ENCODE measurements at places on chromosomes 11 and 22.
A peak's percentile ranks its signal among the peaks of the same experiment; 100 is the strongest.

- DNase-seq = no peak
These were observed 571 bp downstream of the FAR1 start for GRCh38 chr11:13668957-13669521.

- no peak for DNase-seq
These were observed 534.3 kb upstream of the LARGE1 start for GRCh38 chr22:34454598-34454997.

- DNase-seq = peak; percentile 95
These were observed 2.3 kb downstream of the CASTOR1 start for GRCh38 chr22:30286813-30287647.

- DNase-seq = no peak
These were observed 5.9 kb upstream of the ETS1 start for GRCh38 chr11:128593281-128593680.

GRCh38 chr22:31210556-31211421 is 1.3 kb upstream of the LIMK2 start:
- DNase-seq = no peak

- DNase-seq = no peak
These were observed 13.5 kb downstream of the CD59 start for GRCh38 chr11:33722590-33723234.

- no peak for DNase-seq
These were observed 46.8 kb downstream of the PGR start for GRCh38 chr11:101082813-101083212.

- no peak for DNase-seq
These were observed 94.8 kb downstream of the FEZ1 start for GRCh38 chr11:125401235-125401634.

DNA sequence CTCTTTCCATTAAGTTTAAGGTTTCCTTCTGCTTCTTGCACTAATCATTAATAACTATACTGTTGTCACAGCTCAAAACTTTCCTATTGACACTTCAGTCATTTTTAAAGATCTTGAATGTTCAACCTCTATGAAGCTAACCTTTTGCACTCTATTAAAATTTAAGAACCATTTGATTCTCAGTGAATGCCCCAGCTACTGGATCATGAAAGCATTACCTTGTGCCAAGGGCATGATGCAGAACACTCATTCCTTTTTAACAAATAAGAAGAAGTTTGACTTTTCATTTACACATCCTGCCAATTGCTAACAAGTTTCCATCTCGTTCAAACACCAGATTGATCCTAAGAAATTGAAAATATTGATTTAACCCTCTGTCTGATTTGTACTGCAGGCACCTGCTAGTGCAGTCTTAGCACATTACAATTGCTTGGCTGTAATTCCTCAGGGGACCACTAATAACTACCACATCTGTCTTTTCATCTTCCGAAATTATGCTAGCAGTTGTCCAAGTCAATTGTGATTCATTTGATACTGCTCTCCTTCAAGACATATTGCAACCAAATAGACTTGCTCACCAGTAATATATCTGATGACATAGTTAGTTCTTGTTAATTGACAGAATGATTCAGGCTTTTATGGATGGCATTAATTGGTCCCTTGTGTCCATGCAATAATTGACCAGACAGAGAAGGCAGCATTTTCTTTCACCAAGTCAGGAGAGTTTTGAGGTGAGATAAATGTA is 158.4 kb downstream of the TEAD1 start:
- DNase-seq = no peak

DNA sequence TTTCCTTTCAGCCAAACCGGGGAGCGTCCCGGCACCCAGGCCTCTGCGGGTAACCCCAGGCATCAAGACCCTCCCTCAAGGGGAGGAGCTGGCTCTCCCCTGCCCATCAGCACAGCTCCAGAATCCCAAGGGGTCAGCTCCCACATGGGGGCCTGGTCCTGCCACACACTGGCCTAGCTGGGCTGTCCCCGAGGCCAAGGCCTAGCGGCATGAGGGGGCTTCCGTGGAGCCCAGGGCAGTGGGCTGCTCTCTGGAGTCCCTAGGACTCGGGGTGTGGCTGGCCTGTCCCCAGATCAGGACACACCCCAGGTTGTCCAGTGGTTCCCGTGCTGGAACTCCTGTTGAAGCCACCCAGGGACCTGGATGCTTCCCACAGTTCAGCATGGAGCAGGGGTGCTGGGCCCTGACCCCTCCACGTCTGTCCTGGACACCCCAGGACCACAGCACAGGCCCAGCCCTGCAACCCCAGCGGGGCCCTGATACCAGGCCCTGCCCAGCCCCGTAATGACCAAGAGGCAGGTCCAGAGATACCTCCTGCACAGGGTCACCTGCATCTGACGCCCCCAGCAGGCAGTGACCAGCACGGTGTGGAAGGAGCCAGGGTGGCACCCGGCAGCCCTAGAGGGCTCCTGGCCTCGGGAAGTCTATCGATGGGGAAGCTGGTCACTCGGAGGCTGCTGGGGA is 5.5 kb downstream of the HRAS start:
- DNase-seq = no peak

DNA sequence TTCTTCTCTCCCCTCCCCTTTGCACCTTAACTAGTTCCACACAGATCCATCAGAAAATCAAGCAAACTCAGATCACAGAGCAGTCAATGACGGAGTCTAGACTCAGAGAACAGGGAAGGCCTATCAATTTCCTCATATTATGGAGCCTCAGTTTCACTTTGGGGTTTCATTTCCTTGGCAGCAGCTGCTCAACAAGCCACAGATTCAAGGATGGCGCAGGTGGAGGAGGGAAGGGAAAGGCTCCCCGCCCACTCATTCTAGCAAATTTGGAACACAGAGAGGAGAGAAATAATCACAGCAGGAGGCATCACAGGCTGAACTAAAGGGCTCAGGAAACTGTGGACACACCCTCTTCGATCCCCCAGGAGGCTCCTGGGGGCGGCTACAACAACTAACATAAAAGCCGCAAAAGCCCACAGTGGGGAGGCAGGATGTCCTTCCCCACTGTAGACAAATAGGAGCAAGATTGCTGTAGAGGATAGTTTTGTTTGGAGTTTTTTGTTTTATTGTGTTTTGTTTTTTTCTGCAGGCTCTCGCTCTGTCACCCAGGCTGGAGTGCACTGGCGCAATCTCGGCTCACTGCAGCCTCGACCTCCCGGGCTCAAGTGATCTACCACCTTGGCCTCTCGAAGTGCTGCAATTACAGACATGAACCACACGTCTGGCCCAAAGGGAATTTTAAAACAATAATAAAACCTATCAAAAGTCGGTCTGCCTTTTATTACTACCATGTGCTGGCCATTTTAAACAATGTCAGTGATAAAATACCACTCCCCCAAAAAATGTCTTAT is 3.4 kb downstream of the PLAAT3 start:
- DNase-seq = no peak

- no peak for DNase-seq
These were observed 83.9 kb downstream of the OR5AK2 start for GRCh38 chr11:57072640-57073039.

GRCh38 chr22:38397189-38398085 is 57.6 kb downstream of the KCNJ4 start:
- DNase-seq = peak; percentile 92

DNA sequence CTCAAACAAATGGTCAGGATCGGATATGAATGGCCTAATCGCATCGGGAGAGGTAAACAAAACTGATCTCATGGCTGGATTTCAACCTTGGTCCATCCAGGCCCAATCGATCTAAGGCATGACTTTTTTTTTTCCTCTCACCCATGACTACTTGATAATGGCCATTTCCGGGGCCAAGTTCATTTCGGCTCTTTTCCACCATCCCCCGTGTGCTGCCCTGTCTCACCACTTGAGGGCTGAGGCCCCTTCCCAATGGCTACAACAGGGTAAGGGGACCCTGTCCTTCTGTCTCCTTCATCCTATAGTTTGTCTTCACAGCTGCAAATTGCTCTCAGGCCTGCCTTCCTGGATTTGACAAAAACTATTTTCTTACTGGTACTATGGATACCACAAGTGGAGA is 26.7 kb downstream of the GRAP2 start:
- DNase-seq = no peak

Data from lower leg skin (tissue), 4 donors.